ENCODE measurements at places on chromosomes 12 and 14.

- no peak for DNase-seq
These were observed 4.6 kb downstream of the ZNF384 start for GRCh38 chr12:6684609-6685008.

DNA sequence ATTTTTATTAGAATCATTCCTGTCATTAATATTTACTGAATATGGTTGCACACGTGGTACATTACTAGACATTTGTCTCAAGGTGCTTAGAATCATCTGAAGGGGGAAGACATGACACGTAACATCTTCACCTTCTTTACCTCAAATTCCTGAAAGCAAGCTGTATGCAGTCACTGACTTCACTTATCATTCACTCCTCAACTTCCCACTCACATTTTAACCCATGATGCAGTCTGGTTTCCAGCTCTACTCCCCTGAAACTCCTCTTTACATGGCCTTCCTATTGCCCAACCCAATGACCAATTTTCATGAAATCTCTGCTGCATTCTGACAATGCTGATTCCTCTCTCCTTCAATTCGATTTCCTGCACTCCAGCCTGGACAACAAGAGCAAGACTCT is 5.8 kb upstream of the PSMC6 start:
- no peak for DNase-seq

GRCh38 chr12:3520168-3520567 is 29.2 kb downstream of the PRMT8 start:
- no peak for DNase-seq

- no peak for DNase-seq
These were observed 35.9 kb downstream of the CD9 start for GRCh38 chr12:6235906-6236640.

- DNase-seq, result no peak
These were observed 67.8 kb downstream of the VWF start for GRCh38 chr12:6056406-6057240.

All from left lung (tissue), 14 donors.